ENCODE measurements at places on chromosomes 6 and 20. TPM values are rescaled to one million over a fixed set of nuclear protein-coding genes. Genes with fewer than 3 reads are reported as not detected.
A peak's percentile ranks its signal among the peaks of the same experiment; 100 is the strongest.

- DNase-seq, result no peak
Measured at GRCh38 chr20:1163653-1164052, 21.1 kb downstream of the TMEM74B start.

DNA sequence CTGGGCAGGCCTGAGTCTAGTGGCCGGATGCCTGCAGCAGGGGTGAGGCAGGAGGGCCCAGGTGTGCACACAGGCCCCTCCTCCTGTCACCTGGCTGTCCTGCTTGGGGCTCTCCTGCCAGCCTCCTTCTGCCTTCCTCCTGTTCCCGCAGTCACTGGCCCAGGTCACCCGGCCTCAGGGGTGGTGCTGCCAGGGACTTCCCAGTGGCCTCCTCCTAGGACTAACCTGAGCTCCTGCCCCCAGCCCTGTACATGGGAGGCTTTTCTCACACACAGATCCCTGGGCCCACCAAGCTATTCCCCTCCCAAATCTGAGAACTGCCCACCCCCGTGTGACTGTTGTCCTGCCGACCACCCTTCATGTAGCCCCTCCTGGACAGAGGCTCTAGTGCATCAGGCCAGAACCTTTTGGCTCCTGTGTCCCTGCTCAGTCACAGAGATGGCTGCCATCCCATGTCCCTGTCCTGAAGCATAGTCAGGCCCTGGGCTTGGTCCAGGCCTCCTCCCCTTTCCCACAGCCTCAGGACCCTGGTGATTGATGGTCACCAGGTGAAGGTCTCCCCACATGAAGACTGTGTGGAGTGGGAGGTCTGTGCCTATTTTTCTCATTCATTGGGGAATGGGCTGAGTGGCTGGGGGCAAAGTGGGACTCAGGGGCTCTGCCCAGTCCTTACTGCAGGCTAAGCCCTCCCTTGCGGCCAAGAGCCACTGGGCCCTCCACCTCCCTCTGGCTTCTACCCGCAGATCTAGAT, 1.1 kb upstream of the ULBP1 start:
- DNase-seq, result no peak

DNA sequence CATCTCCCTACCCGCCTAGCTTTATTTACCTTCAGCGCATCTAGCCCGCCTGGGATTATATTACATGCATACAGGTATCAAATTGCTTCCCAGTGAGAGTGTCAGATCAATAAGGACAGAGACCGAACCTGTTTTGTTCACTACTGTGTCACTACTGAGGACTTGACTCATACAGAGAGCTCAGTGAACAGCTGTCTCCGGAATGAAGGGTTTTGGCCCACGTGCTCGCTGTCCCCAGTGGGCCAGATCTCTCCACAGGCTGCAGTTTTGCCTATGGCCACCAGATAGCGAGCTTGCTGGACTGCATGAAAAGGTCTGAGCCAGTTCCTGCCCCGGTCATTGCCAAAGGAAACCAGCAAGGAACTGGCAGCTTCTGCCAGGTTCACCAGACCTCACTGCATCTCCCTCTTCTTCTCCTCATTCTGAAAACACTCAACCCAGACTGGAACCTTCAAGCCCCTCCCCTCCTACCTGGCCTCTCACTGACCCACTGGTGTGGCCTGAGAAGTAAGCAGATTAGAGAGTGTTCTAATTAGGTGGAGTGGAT, 150.8 kb downstream of the ZMYND8 start:
- peak; percentile 35 for DNase-seq

- DNase-seq, result no peak
Measured at GRCh38 chr6:118288355-118289124, 259.6 kb upstream of the PLN start.

Gene HLA-DOA
- polyA plus RNA-seq, result 2.8 TPM

Gene ULBP2
- 2.2 TPM for polyA plus RNA-seq

GRCh38 chr20:41142919-41143318, 5.6 kb downstream of the PLCG1 start:
- no peak for DNase-seq

GRCh38 chr6:157265635-157266034, 57.7 kb downstream of the TMEM242 start:
- no peak for DNase-seq

- DNase-seq, result no peak
Measured at GRCh38 chr6:49955847-49956246, 8.1 kb downstream of the DEFB114 start.

GRCh38 chr6:43127180-43127579, 43.9 kb upstream of the SRF start:
- DNase-seq, result no peak

Gene PHACTR1
- polyA plus RNA-seq, result 18.4 TPM

DNA sequence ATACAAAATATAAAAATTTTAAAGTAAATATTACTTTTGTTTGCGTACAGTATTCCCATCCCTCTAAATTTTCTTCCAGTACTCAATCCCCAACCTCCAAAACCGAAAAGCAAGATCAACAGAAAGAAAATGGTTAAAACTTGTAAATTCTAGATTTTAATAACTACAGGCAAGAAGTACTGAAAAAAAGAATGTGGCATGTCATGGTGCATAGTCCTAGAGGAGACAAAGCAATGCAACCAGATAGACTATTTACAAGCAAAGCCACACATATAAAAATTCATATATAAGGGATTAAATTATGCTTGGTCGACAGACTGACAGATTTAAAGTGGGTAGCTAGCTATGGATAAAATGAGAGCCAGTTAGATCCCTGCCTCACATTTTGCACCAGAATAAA, 56.5 kb upstream of the HFE start:
- DNase-seq, result no peak

- DNase-seq, result peak; percentile 84
Measured at GRCh38 chr6:28586962-28587745, 61.5 kb downstream of the GPX5 start.

GRCh38 chr6:90202156-90202555, 94.5 kb downstream of the BACH2 start:
- no peak for DNase-seq
